WTC11 (cell line): ENCODE measurements at places on chromosomes 16 and 17.
A peak's percentile ranks its signal among the peaks of the same experiment; 100 is the strongest.

GRCh38 chr17:43940630-43941029, 1.6 kb downstream of the PPY start:
- DNase-seq, result peak; percentile 77

DNA sequence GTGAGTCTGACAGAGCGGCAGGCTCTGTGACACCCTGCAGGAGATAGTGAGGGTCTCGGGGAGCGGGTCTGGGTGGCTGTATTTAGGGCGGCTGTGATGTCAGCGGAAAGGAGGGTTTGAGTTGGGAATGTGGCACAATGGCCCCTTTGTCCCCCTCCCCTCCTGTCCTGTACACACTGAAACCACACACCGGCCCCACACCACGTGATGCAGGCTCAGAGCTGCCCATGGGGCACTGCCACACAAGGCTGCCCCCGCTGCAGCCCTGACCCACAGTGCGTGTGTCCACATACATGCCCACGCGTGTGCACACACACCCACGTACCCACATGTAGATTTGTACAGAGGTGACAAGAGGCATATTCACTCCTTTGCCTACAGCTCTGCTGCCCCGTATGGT, 15.3 kb downstream of the SGCA start:
- no peak for DNase-seq

GRCh38 chr16:74051-74746, 1.8 kb upstream of the RHBDF1 start:
- no peak for DNase-seq

GRCh38 chr17:4229627-4230541, 33.9 kb downstream of the ANKFY1 start:
- no peak for DNase-seq

GRCh38 chr17:45895304-45895968, 1.1 kb downstream of the MAPT start:
- DNase-seq, result peak; percentile 38

- peak; percentile 60 for DNase-seq
These were observed 1.0 kb downstream of the NME2 start for GRCh38 chr17:51166987-51167931.

GRCh38 chr17:81693509-81694210, 9.5 kb upstream of the MRPL12 start:
- DNase-seq, result peak; percentile 67

DNA sequence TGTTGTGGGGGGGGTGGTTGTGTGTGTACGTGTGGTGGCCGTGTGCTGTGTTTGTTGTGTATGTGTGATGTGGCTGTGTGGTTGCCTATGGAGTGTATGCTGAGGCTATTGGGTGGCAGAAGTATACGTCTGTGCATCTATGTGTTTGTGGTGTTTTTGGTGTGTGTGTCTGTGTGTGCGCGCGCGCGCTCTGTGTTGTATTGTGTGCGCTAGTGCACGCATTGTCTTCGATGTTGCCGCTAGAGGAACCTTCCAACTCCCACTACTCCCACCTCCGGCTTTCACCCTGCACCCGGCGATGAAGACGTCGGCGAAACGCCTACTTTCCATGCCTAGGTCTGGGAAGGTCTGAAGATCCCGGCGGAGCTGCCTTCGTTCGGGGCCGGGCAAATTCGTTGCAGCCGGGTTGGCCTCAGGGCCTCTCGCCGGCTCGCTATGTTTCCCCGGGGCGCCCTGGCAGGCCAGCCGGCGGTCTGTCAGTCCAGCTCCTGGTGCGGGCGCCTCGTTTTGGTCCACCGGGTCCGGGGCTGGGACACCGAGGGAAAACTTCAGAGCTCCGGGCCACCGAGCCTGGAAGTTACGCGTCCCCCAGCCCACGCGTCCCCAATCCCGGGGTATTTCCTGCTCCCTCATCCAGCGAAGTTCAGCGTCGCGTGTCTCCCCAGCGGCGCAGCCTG, 5.2 kb upstream of the DLX4 start:
- DNase-seq, result peak; percentile 54

GRCh38 chr16:1413684-1414531, 596 bp downstream of the UNKL start:
- DNase-seq, result peak; percentile 85

DNA sequence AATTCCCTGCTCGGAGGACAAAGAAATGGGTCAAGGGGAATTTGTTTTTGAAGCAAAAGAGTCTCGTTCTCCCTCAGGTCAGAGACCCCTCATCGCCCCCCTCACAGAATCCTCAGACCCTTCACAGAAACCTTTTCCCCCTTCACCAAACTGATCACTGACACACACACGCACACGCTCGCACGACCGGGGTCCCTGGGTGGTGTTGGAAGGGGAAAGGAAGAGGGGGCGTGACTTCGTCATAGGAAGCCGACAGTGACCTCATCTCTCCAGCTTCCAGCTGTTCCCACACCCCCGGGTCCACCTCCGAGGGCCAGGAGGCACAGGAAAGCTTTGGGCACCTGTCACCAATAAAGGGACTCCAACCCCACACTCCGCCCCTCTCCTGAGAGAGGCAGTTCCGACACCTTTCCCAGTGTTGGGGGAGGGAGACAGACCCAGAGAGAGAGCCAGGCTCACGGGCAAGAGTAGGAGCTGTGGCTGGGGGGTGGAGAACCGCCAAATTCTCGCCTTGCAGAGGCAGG, 1.2 kb downstream of the ASGR1 start:
- DNase-seq, result peak; percentile 54

GRCh38 chr17:78072961-78073360, 55.6 kb downstream of the TMC6 start:
- DNase-seq, result no peak

DNA sequence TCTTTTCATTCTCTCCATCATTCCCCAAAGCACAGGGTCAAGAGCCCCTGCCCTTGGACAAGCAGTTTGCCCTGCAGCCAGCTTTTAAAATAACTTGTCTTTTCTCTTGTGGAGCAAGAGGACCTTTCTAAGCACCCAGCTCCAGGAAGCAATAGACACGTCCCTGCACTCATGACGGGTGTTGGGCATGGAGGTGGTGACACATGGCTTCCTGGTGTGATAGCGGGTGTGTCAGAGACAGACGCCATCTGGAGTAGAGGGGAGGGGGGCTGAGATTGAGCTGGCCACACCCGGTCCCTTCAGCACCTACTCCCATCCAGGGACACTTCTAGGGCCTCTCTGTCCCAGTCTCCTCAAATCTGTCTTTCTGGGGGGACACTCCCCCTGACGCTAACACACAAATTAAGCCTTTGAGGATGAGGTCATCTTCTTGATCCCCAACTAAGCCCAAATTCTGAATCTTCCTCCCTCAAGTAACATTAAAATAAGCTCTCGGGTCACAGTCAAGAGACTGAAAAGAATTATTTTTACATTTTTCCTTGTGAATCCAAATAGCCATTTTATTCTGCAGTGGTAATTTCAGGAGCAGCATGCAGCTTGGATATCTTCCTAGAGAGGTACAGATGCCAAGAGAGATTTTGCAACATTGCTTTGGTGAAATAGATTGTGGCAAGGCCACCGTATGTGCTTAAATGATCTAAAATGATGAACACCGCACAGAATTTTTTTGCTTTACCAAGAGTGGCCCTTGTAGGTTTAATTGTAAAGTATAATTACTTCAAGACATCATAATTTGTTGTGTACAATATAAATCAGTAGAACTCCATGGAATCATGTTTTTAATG, 216.6 kb upstream of the IRX3 start:
- DNase-seq, result no peak

- no peak for DNase-seq
These were observed 131.6 kb upstream of the PLCG2 start for GRCh38 chr16:81647527-81647926.

DNA sequence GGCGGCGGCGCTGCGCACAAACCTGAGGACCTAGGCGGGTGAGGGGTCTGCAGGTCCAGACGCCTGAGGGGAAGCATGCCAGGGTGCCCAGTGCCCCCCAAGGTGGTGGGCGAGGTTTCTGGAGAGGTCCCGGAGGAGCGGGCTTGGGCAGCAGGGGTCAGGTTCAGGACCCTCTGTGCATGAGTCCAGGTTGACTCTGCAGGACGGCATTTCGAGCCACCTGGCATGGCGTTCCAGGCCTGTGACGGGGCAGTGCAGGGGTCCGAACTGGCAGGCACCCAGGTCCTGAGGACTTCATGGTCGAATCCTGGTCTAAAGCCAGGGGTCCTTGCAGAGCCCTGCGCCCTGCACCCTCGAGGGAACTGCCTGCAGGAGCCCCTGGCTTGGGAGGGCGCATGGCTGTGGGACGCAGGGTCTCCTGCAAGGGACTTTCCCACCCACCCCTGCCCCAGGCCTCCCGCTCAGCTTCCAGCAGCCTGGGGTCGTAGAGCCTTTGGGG, 3.5 kb downstream of the SLC16A3 start:
- DNase-seq, result no peak

GRCh38 chr17:559551-560431, 154.8 kb downstream of the VPS53 start:
- DNase-seq, result no peak

DNA sequence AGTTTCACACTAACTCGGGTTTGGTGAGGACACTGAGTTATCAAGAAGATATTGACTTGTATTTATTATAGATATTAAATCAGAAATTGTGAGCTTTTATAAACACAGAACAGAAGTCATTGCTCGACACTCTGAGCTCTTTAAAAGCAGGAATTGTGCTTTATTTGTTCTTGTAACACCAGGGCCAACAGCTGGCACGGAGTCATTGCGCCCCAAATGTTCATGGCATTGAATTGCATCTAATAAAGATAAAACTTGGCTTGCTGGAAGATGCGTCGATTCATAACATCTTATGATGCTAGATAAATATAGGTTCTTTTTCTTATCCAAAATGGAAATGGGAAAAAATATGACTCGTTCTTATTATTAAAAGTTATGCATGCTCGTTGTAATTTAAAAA, 11.8 kb upstream of the MLYCD start:
- DNase-seq, result no peak

DNA sequence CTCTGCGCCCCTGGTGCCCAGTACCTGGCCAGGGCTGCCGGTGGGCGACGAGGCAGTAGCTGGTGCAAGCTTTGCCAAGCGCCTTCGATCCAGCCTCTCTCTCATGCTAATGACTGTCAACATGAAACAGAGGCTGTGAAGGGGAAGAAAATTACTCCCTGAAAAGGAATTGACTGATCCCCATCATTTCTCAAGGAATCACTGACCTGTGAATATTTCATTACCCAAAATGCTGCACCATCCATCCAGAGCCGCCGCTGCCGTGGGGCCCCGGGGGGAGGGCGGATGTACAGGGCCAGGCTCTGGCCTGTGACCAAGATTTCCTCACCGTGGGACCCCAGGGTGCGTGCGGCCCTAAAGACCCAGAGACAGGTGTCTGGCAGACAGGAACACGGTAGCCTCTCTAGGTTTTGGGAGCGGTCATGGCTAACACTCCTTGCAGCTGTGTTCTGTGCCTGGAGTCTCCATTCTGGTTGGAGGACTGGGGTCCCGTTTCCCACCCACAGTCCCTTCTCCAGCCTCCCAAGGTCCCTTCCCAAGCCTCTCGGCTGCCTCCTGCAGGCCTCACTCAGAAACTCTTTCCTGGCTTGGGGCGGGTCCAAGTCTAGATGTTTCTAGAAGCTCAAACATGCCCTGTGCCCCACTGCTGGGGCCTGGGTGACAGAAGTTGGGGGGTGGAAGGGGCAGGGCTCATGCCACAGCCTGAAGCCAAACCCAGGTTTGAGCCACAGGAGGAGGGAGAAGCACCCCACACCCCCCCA, 73.3 kb downstream of the ENGASE start:
- no peak for DNase-seq

DNA sequence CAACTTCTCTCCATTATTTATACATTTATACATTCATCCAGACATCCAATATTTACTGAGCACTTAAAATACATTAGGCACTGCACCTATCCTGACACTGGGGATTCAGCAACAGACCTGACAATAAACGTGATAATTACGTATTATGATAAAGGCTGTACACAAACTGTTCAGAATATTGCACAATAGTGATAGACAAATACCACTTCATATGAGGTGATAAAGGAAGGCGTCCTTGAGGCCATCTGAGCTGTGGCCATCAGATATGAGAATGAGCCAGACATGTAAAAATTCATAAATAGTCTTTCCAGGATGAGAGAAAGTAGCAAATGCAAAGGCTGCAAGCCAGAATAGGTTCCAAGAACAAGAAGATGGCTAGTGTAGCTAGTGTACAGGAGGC, 8.6 kb downstream of the USP32 start:
- DNase-seq, result no peak

DNA sequence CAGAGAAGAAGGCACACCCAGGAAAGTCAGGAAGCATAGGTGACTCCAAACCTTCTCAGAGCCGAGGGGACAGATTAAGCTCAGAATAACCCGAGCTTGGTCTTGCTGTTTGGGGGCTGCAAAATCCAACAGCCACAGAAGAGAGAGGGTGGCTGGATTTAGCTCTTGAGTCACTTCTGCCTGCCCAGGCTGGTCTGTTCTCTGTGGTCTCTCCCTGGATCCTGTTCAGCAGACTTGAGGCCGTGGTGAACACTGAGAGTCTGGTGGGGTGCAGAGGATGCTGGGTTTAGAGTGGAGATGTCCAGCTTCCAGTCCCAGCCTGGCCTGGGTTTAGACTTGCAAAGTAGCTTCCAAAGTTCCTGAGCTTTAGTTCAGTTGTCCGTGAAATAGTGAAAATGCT, 8.8 kb downstream of the SLC26A11 start:
- DNase-seq, result no peak

GRCh38 chr16:4625560-4626159, 1.0 kb downstream of the MGRN1 start:
- no peak for DNase-seq

DNA sequence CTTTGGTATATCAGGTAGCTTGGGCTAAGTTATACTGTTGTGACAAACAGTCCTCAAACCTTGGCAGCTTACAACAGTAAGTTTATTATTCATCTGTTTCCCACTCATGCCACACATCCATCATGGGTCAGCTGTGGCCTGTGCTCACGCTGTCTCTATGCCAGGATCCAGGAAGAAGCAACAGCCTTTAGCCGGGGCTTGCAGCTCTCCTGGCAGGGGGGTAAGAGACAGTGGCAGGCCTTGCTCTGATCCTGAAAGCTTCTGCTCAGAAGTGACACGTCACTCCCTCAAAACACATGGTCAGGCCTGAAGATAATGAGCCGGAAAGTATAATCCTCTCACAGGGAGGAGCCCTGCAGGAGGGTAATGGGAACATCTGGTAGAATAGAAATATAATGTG, 377.6 kb downstream of the CPPED1 start:
- DNase-seq, result no peak
